Psoas muscle (tissue), 8 donors: ENCODE measurements at places on chromosomes 12 and 14. TPM values are rescaled to one million over a fixed set of nuclear protein-coding genes. Genes with fewer than 3 reads are reported as not detected.

Gene ESPL1
- 0.48 TPM for total RNA-seq

Gene LGR5
- 4.9 TPM for total RNA-seq

Gene ENO2
- total RNA-seq = 2.0 TPM

Gene ISCA2
- total RNA-seq = 24.8 TPM

Gene AICDA
- total RNA-seq = not detected

Gene PSME1
- 49.2 TPM for total RNA-seq

Gene SYCP3
- not detected for total RNA-seq

Gene ABCB9
- total RNA-seq = 0.97 TPM

DNA sequence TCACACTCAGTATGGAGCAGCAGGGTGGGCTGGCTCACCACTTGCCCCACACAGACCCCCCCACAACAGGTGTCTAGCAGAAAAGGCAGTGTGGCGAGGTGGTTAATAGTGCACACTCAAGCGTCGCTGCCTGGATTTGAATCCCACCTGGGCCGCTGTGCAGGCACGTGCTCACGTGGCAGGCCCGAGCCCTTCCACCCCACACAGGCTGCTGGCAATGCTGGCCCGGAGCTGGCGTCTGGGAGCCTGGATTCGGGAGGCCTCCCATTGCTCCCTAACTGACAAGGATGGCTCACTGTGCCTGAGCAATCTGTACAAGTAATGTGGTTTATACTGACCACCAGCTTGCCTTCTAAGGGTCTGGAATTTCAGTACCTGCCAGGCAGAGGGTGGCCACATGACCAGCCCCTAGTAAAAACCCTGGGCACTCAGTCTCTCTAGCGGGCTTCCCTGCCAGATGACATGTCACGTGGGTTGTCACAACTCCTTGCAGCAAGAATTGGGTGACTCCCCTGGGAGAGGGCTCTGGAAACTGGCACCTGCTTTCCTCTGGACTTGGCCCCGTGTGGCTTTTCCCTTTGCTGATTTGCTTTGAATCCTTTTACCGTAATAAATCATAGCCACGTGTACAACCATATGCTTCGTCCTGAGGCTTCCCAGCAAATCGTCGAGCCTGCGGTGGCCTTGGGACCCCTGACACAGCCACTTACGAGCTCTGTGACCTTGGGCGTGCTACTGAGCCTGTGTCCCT, 72.8 kb downstream of the SCARB1 start:
- no peak for DNase-seq

DNA sequence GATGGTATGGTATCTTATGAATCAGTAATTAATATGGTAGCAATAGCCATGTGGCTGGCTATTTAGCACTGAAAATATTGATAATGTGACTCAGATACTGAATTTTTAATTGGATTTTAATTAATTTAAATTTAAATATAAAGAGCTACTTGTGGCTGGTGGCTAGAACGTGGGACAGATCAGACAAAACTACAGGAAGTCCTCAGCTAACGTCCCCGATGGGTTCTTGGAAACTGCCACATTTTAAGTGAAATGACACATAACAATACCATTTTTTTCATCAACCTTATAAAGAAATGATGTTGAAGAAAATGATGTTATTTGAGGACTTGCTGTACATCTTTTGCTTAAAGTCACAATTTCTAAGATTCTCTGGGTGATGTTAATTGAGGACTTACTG, 138.1 kb upstream of the FLRT2 start:
- DNase-seq = no peak

GRCh38 chr14:77059276-77059915, 30.9 kb upstream of the IRF2BPL start:
- DNase-seq = peak; percentile 75

DNA sequence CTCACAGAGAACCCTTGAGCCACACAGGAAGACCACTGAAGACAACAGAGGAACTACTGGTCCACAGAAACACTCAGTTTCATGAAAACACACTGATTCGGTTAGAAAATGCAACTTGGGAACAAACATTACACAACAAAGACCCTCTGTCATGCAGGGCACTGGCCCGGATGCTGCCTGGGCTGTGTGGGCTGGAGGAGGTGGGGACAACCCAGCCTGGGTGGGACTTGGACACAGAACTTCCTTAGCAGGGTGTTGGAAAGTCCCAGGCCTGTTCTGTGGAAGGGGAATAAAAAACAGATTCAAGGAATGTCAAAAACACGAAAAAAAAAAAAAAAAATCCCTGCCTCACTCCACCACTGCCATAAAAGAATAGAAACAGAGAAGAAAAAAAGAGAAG, 181.0 kb downstream of the MON2 start:
- DNase-seq = peak; percentile 47

- DNase-seq = no peak
Observed at GRCh38 chr12:132026061-132026795, 76.5 kb downstream of the EP400 start.

- no peak for DNase-seq
Observed at GRCh38 chr12:70444903-70445302, 78.8 kb downstream of the KCNMB4 start.

DNA sequence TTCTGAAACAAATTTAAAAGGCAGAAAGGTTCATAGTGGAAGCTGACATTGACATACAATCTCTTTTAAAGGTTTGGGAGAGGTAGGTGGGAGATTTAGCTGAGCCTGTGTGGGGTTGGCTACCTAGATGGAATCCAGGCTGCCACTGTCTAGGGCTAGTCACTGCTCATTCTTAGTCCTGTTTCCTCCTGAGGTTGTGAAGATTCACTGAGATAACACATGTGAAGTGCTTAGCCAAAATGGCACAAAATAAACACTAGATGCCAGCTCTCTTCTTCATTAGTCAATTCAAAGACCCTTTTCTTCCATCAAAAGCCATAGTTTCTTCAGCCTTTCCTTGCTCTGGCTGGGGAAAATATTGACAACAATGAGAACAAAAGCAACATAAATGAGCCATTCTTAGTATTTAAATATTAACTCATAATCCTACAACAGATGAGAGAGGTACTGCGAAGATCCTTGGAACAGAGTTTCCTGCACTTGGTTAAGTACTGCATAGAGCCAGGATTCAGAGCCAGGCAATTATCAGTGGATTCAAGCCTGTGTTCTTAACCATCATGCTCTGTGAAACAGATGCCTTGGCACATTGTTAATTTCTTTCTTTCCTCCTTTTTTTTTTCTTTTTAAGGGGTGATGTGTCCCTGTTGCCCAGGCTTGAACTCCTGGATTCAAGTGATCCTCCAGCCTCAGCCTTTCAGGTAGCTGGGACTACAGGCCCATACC, 3.5 kb downstream of the MYF6 start:
- DNase-seq = no peak

GRCh38 chr14:68886109-68886434, 93.0 kb downstream of the ACTN1 start:
- no peak for DNase-seq

- DNase-seq = no peak
Observed at GRCh38 chr14:103427485-103428443, 42.5 kb downstream of the MARK3 start.

GRCh38 chr12:10511756-10512355, 6.2 kb downstream of the EIF2S3B start:
- DNase-seq = no peak

DNA sequence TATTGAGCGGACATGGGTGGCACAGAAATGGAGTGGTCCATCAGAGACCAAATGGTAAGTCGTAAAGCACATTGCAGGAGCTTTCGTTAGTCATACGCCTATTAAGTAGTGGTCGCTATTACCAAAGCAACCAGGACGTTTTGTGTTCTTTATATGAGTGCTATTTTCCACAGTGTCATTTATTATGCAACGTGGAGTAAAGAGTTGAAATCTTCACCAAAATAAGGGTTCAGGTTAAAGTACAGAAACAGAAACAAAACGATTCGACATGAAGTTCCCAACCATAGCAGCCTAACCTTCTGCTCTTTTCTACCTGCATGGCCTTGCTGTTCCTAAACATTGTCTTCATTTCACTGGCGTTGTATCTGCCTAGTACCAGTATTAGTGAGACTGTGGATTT, 20.1 kb upstream of the FGD4 start:
- no peak for DNase-seq

- DNase-seq = no peak
Observed at GRCh38 chr12:2145433-2145998, 92.7 kb downstream of the CACNA1C start.

- DNase-seq = no peak
Observed at GRCh38 chr14:95255013-95255412, 64.7 kb downstream of the CLMN start.

- no peak for DNase-seq
Observed at GRCh38 chr12:4112734-4113325, 160.7 kb upstream of the CCND2 start.

DNA sequence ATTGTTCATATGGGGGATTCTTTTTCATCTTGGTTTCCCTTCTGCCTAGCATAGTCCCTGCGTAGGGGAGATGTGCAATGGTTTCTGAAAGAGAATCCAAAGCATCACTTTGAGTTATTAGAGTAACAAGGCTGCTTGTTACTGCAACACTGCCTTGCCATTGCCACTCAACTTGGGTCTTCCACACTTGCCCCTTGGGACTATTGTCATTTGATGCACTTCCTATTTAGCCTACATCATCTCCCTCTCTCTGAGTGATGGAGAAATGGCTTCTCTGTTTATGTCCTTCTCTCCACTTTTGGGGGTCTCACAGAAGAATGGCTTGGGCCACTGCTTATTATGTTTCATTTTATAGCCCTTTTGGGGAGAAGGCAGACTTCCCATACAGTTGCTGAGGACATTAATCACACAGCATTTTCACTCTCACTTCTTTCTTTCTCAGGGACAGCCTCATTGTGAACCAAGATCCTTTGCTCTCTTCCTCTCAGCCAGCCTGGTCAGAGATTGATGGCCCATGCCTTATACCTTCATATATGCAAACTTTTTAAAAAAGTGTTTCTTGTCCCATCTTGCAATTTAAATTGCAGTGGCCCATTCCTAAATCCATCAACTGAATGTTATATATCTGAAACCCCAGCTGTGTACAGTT, 50.8 kb upstream of the POC1B start:
- no peak for DNase-seq
